ENCODE measurements at places on chromosomes 6 and 20. TPM values are rescaled to one million over a fixed set of nuclear protein-coding genes. Genes with fewer than 3 reads are reported as not detected.

The SLC16A10 gene
- 37.6 TPM for total RNA-seq

The TRIM40 gene
- not detected for total RNA-seq

The IL17A gene
- not detected for total RNA-seq

The ADGB gene
- total RNA-seq, result not detected

The PPP1R3G gene
- total RNA-seq, result 0.24 TPM

The ELOVL2 gene
- 1.7 TPM for total RNA-seq

The CLIC1 gene
- 269 TPM for total RNA-seq

The SCRT2 gene
- total RNA-seq, result 0.31 TPM

The WFDC12 gene
- total RNA-seq, result not detected

The TSBP1 gene
- not detected for total RNA-seq

The ANKRD6 gene
- total RNA-seq, result 9.2 TPM

The PSORS1C2 gene
- total RNA-seq, result not detected

The PRICKLE4 gene
- total RNA-seq, result 0.66 TPM

The HLA-DQA1 gene
- total RNA-seq, result not detected

The CNR1 gene
- total RNA-seq, result 2.6 TPM

The MRPL14 gene
- total RNA-seq, result 70.0 TPM

The ELOVL5 gene
- 169 TPM for total RNA-seq

The HNF4A gene
- not detected for total RNA-seq

The FAM162B gene
- 6.3 TPM for total RNA-seq

The CALHM4 gene
- not detected for total RNA-seq
